ENCODE measurements at places on chromosomes 3 and 15. TPM values are rescaled to one million over a fixed set of nuclear protein-coding genes. Genes with fewer than 3 reads are reported as not detected.

DNA sequence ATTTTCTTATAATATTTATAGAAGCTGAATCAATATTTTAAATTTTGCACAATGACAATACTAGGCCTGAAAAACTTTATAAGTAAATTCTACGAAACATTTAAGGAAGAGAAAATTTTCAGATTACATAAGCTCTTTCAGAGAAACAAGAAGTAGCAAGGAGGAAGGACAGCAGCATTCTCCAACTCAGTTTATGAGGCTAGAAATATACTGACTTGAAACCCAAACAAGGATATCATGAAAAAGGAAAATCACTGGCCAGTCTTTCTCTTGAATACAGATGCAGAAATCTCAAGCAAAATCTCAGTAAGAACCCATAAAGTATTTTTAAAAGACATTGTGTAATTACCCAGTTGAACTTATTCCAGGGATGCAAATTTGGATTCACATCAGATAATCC lies 121.3 kb downstream of the STAC start:
- DNase-seq = no peak

DNA sequence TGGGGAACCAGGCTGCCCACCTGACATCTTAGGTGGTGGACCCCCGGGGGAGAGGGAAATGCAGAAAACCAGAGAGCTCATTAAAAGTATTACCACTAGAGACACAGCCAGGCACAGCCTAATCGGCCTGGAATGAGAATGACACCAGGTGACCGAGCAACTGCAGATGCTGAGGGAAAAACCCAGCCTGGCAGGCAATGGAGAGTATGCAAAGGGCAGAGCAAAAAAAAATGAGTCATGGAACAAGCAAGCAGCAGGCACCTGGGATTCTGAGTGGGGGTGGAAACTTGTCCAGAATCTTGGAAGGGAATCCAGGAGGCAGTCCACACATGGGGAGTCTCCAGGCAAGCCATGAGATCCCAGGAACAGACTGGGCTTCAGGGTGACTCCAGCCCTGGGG lies 183.7 kb upstream of the LRRN1 start:
- DNase-seq = no peak

- no peak for DNase-seq
Measured at GRCh38 chr3:111882799-111883198, 23.7 kb downstream of the PHLDB2 start.

The ETFA gene
- total RNA-seq = 90.0 TPM

DNA sequence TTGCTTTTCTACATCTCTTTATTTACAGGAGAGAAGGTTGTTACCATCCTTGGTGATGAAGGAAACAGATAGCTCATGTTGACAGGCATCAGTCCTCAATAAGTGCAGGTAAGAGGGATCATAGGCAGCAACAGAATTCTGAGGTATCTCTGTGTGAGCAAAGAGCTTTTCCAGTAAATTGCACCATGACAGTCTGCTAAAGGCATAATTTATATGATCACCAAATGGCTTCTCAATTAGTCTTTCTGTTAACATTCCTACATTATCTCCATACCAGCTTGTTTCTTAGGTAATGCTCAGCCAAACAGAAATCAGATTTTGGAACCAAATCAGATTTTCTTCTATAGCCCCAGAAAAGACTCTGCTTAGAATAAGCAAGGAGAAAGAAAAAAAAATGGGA lies 3.6 kb upstream of the ARHGAP31 start:
- no peak for DNase-seq

DNA sequence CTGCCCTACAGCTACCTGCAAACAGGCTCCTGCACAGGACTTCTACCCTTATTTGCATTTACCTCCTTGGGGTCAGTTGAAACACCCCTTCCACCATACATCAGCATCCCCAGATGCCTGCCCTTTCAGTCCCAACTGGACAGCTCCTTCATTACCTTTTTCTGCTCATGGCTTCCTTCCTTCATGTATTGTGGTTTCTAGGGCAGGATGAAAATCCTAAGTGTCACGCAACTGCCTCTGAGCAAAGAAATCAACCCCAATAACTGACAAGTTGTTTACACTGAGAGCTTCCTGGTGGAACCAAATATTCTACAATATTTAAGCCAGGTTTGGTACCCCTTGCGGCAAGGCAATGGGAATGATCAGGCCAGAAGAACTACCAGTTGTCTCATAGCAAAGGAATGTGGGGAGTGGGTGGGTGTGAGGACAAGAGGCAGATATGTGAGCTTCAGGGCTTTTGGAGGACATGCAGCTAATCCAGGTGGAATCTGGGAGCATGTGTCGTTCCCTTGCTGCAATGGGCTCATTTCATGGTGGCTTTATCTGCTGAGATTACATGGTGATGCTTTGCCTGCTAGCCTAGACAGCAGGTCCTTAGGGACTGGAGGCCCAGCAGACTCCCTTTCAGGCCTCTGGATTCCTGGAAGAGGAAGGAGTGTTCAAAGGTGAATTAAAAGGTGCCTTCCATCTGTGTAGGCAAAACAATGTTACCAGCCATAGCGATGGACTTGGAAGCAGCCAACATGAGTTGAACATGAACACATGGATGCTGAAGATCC lies 34.9 kb downstream of the PPCDC start:
- DNase-seq = no peak

DNA sequence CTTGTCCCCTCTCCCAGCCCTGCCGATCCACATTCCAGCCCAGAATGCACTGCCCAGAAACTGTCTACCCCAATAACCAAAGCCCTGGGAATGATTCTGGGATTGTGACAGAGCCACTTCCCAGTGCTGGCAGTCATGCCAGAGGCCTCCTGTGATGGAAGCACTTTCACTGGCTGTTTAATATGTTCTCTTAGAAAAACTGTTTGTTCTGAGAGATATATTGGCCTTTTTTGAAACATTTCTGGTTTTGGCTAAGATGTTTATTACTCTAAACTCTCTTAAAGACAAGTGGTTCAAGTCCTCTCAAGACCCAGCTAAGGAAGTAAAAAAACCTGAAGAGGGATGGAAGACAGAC lies 74.0 kb upstream of the HACD2 start:
- no peak for DNase-seq

DNA sequence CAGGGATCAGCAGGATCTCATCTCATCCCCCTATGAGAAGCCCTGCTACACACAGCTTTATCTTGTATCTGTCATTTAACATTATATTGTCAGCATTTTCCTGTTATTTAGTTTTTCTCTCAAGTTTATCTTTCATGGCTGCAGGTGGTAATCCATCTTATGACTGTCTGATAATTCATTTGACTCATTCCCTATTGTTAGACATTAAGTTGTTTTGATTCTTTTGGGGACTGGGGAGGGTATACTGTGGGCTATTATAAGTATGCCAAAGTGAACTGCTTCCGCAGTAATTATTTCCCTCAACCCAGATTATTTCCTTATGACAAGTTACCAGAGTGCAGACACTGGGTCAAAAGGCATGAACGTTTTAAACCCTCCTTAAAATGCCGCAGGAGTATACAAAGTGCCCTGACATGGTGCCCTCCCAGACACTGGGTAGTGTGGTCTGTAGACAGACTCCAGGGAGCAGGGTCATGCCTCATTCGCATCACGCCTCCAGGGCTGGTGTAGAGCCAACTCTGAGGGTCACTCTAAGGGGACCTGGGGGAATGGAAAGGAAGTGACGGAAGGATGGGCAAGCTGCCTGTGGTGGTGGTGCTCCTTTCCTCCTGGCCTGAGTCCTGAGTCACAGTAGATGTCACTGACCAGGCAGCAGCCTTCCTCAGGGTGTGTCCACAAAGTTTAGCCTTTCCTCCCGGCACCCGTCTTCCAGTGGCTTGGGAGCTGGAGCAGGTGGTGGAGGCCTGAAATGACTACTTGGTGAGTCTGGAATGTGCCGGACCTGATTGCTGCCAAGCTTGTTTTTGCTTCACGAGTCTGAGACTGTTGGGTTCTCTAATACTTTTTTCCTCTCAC lies 11.6 kb downstream of the GPR160 start:
- no peak for DNase-seq

GRCh38 chr3:76044601-76045600 lies 259.6 kb upstream of the ZNF717 start:
- DNase-seq = no peak

DNA sequence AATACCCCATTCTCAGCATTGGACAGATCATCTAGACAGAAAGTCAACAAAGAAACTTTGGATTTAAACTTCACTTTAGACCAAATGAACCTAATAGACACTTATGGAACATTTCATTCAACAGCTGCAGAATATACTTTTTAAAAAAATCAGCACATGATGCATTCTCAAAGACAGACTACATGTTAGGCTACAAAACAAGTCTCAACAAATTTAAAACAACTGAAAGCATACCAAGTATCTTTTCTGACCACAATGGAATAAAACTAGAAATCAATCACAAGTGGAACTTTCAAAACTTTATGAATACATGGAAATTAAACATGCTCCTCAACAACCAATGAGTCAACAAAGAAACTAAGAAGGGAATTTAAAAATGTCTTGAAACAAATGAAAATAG lies 37.9 kb downstream of the SERP1 start:
- no peak for DNase-seq

- DNase-seq = no peak
Measured at GRCh38 chr15:41464889-41465580, 28.6 kb upstream of the ITPKA start.

GRCh38 chr3:152219769-152220255 lies 48.9 kb upstream of the MBNL1 start:
- DNase-seq = no peak

The DENND4A gene
- total RNA-seq = 4.7 TPM
